ENCODE measurements at places on chromosomes 4 and X.

DNA sequence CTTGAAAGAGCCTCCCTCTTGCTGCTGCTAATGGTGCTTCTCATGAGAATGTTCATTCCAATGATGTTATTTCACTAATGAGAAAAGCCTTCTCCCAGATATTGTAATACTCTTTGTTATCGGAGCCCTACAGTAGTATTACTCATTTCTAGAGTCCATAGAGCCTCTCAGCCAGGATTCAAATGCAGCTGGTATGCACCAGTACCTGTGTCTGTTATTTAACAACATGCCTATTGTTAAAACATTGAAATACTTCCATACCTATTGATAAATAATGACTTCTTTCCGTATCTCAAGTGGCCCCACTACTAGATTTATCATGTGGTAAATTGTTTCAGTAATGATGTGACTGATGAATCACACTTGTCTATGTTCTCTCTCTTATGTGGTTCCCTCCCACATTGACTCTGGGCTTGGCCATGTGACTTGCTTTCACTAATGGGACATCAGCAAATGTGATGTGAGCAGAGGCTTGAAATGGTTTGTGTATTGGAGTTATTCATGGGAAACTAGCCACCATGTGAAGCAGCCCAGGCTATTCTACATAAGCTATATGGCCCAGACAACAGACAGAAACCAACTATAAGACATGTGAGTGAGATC lies 207.6 kb downstream of the THOC2 start:
- no peaks in the 10 kb centered on the region for H3K36me3 ChIP-seq
- no peaks in the 10 kb centered on the region for H3K27me3 ChIP-seq
- DNase-seq, result no peak
- no peaks in the 10 kb centered on the region for H3K4me1 ChIP-seq
- no peak overlapping the region for H3K4me3 ChIP-seq
- no peak overlapping the region for H3K27ac ChIP-seq

DNA sequence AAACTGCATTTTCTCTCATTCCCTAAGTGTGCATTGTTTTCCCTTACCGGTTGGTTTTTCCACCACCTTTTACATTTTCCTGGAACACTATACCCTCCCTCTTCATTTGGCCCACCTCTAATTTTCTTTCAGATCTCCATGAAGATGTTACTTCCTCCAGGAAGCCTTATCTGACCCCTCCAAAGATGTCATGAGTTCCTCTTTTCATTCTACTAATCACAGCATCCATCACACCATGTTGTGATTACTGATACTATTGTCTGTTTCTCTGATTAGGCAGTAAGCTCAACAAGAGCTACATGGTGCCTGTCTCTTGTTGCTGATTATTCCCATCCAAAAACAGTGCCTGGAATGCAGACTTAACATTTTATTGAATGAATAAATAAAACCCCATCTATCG lies 2.9 kb upstream of the AFP start:
- no peak overlapping the region for H3K27ac ChIP-seq
- no peaks in the 10 kb centered on the region for H3K4me1 ChIP-seq
- no peaks in the 10 kb centered on the region for H3K36me3 ChIP-seq
- H3K27me3 ChIP-seq, result no peaks in the 10 kb centered on the region
- DNase-seq, result no peak
- H3K4me3 ChIP-seq, result no peak overlapping the region

DNA sequence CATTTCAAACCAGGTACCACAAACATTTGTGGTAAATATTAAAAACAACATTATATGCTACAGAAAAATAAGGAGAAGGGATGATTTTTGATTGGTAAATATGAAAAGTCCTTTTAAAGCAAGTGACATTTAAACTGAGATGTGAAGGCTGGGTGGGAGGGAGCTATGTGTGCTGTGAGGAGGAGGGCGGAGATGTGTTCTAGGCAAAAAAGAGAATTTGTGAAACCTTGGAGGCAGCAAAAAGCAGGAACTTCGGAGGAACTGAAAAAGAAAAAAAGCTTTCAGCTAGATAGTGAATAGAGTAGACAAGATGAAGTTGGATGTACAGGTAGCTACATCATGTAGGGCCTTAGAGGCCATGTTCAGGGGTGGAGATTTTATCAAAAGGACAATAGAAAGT lies 10.1 kb upstream of the ARAP2 start:
- no peak overlapping the region for H3K27ac ChIP-seq
- DNase-seq, result no peak
- no peaks in the 10 kb centered on the region for H3K4me1 ChIP-seq
- H3K4me3 ChIP-seq, result no peak overlapping the region
- no peaks in the 10 kb centered on the region for H3K27me3 ChIP-seq
- H3K36me3 ChIP-seq, result no peaks in the 10 kb centered on the region

- peak overlapping the region; percentile 72 for H3K27ac ChIP-seq
- no peaks in the 10 kb centered on the region for H3K36me3 ChIP-seq
- H3K4me3 ChIP-seq, result peak overlapping the region; percentile 9
- H3K27me3 ChIP-seq, result no peaks in the 10 kb centered on the region
- peaks cover 15% of the 10 kb centered on the region for H3K4me1 ChIP-seq
These were observed 70.1 kb upstream of the CBR4 start for GRCh38 chr4:169079942-169080827.

- no peaks in the 10 kb centered on the region for H3K36me3 ChIP-seq
- peak overlapping the region; percentile 40 for H3K27ac ChIP-seq
- H3K27me3 ChIP-seq, result no peaks in the 10 kb centered on the region
- H3K4me3 ChIP-seq, result no peak overlapping the region
These were observed 64.7 kb upstream of the MAP9 start for GRCh38 chr4:155441475-155441874.

Data from esophagus muscularis mucosa (tissue), 4 donors.